ENCODE measurements at places on chromosomes 4 and X.

- no peak for DNase-seq
Observed at GRCh38 chr4:164730705-164731393, 23.1 kb upstream of the SMIM31 start.

DNA sequence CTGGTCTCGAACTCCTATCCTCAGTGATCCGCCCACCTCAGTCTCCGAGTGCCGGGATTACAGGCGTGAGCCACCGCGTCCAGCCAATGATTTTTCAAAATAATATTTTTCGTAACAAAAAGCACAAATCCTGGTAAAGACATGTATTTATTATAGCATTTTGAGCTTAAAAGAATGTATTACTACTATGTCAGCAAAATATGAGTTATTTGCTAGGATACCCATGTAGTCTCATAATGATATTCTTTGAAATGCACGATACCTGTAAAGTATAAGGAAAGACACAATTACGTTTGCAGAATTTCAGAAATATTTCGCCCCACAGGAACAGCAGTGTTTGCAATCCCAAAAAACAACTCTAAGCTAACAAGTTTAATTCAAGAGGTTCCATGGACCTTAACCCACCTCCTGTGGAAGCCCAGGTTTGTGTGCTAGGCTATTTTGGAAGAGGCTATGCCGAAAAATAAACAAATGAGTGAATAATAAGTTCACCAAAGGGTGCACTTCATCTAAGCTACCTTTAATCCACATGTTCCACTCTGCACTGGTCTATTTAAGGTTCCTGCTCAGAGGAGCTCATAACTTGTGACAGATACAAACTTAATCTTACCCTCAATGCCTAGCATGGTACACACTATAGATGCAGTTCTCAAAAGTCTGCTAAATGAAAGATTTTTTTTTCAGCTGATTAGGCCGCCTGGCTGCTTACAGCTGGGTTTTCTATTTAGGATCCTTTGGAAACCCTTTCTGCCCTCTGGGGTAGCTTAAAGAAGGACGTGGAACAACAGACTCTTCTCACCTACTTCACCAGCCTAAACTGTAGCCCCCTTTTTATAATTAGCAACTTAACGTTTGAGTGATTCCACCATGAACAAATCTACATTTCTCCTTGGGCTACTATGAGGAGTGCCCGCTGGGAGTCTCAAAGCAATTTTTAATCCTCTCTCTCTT, 5.0 kb downstream of the FRYL start:
- DNase-seq = no peak

GRCh38 chr4:155657169-155657568, 9.5 kb upstream of the GUCY1A1 start:
- no peak for DNase-seq

GRCh38 chr4:148790246-148790645, 348.0 kb upstream of the NR3C2 start:
- no peak for DNase-seq

GRCh38 chrX:47187106-47187677, 6.4 kb upstream of the UBA1 start:
- DNase-seq = peak; percentile 65

GRCh38 chr4:137946453-137947174, 295.5 kb downstream of the SLC7A11 start:
- DNase-seq = peak; percentile 1

DNA sequence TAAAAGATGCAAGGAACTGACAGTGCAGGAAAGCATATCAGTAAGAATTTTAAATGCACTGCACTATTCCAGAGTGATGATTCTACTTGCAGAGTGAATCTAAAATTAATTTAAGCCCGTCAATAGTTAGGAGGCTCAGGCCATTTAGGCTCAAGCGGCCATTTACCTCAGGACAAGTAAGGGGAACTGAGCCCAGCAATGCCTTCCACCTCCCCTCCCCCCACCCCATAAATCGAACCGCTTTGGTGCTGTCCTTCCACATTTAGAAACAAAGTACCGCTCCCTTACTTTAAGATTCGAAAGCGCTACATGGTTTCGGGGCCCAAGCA, 665 bp downstream of the RBM41 start:
- no peak for DNase-seq

DNA sequence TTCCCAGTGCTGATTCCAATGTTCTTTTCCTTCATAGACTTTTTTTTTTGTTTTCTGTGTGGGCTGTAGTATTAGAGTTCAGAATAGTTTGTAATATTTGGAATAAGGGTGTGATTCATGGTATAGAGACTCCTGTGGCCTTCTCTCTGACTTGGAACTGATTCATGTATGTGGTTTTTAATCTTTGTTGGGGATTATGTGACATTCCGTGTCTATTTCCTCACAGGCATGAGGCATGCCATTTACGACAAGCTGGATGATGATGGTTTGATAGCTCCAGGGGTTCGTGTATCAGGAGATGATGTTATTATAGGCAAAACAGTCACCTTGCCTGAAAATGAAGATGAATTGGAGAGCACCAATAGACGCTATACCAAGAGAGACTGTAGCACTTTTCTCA, 44.4 kb downstream of the POLR2B start:
- DNase-seq = peak; percentile 94

GRCh38 chrX:154804261-154804956, 876 bp downstream of the MPP1 start:
- peak; percentile 59 for DNase-seq

- DNase-seq = no peak
Observed at GRCh38 chr4:82043081-82043808, 330.5 kb downstream of the HNRNPD start.

GRCh38 chr4:22071749-22072148, 123.2 kb upstream of the KCNIP4 start:
- peak; percentile 14 for DNase-seq

DNA sequence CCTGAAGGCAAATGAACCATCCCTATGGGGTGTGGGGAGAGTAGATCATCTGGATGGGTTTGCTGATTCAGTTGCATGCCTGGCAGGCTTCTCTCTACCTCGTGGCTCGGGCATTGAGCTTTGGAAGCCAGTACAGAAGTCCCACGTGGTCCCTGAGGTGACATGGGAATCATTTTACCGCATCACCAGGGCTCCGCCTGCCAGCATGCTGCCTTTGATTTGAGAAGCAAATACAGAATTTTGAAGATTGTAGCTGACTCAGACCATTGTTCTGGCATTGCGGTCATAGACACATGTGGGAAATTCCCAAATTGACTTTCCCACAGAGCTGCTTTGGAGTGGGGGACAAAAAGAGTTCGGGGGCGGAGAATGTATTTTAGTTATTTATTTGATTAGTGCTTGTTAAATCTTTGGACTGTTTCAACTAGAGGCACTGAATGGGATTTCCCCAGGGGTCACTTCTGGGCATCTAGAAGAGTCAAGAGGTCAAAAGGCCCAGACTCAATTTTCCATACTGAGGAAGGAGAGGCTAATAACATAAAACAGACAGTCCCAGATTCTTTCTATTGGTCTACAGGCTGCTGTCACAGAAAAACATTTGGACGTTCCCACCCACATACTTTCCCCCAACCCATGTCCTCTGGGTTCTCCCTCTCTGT, 79.3 kb downstream of the NHSL2 start:
- peak; percentile 23 for DNase-seq

DNA sequence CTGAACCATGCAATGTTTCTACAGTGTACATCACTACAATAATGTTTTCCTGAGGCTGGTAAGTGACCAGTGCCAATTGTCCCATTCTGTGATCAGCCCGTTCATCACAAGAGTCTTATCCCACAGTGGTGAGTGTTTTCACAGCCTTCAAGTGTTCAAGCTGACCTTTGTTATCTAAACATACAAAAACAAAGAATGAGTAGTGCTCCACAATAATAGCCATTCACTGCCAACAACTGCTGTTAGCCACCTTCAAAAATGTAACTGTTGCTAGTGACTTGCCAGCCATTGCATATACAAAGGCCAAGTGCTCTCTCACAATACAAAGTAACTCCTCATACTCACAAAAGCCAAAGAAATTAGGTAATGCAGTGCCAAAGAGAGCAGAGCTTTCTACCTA, 1084.1 kb downstream of the FAM133A start:
- no peak for DNase-seq

DNA sequence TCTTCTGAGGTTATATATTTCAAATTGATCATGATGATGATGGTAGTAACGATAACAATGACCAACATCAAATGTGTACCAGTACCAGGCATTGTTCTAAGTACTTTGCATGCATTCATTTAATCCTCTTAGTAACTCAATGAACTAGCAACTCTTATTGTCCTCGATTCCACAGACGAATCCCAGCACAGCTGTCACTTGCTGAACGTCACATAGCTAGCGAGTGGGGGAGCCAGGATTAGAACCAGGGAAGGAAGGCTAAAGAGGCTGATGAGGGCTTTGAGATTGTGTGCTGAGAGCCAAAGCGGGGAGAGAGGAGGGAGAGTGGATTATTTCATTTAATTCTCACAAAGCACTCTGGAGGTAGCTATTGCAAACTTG, 103.6 kb downstream of the PHOX2B start:
- no peak for DNase-seq

- no peak for DNase-seq
Observed at GRCh38 chrX:5306654-5307121, 922.0 kb downstream of the NLGN4X start.

DNA sequence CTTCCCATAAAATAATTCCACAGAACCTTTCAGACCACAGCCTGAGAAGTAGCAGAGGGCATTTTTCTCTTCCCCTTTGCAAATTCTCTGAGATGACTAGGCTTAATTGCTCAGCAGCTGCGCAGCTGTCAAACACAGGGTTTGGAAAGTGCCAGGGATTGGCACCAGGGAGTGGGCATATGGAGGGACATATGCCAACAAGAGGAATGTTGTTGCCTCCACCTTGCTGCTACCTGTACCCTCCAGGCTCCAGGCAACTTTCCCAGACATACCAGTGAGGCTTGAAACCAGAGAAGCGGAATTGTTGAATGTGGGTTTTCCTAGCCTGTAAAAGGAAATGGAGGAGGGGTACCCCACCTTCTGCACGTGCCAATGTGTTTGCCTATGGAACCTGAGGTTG, 256.2 kb upstream of the GPR101 start:
- no peak for DNase-seq

DNA sequence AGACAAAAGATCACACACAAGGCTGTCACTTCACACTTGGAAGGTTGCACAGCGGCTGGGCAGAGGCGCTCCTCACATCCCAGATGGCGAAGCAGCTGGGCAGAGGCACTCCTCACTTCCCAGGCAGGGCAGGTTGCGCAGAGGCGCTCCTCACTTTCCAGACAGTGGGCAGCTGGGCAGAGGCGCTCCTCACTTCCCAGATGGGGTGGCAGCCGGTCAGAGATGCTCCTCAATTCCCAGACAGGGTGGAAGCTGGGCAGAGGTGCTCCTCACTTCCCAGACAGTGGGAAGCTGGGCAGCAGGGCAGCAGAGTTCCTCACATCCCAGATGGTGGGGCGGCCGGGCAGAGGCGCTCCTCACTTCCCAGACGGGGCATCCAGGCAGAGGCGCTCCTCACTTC, 199.2 kb downstream of the RTL9 start:
- no peak for DNase-seq

DNA sequence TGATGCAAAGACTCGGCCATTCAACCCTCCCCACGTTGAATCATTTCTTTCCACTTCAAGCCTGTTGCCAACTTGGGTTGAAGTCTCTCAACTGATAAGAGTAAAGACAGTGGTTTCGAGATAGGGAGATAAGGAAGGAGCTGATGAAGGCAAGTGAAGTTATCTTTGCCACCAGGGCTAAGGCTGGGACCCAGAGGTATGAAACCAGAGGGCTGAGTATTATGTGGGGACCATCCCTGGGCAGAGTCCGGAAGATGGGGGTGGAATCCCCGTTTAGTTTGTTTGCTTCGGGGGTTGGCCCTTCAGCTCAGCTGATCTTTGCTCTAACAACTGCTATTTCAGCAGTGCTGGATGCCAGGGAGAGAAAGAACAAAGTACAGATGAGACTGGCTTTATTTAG, 2.3 kb upstream of the XPNPEP2 start:
- DNase-seq = no peak

DNA sequence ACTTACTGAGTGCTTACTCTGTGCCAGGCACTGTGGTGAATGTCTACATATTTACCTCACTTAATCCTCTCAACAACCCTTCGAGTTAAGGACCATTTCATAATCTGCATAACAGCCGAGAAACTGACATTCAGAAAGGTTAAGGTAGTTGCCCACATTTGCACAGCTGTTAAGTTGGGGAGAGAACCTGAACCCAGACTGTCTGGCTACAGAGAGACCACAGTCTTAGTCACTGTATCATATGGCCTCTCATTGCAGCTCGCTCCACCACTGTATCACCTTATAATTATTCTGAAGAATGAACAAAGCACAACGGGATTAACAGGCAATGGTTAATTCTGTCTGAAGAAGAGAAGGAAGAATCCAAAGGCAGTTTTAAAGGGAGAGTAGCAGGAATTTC, 98.5 kb downstream of the ADGRA3 start:
- DNase-seq = no peak

DNA sequence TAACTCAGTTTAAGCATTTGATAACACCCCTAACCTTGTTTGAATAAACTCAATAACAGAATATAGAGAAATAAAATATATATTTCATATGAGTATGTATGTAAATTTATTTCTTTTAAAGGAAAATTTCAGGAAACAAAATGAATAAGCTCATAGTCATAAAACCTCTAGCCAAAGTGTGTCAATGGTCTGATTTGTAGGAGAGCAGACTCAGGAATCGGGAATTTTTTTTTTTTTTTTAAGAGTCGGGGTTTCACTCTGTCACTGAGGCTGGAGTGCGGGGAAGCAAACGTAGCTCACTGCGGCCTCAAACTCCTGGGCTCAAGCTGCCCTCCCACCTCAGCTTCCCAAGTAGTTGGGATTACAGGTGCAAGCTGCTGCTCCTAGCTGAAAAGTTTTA, 2.4 kb downstream of the PKD2 start:
- DNase-seq = no peak

- peak; percentile 26 for DNase-seq
Observed at GRCh38 chr4:4859799-4860599, 534 bp downstream of the MSX1 start.

- DNase-seq = no peak
Observed at GRCh38 chr4:109675181-109675580, 28.1 kb downstream of the CASP6 start.

DNA sequence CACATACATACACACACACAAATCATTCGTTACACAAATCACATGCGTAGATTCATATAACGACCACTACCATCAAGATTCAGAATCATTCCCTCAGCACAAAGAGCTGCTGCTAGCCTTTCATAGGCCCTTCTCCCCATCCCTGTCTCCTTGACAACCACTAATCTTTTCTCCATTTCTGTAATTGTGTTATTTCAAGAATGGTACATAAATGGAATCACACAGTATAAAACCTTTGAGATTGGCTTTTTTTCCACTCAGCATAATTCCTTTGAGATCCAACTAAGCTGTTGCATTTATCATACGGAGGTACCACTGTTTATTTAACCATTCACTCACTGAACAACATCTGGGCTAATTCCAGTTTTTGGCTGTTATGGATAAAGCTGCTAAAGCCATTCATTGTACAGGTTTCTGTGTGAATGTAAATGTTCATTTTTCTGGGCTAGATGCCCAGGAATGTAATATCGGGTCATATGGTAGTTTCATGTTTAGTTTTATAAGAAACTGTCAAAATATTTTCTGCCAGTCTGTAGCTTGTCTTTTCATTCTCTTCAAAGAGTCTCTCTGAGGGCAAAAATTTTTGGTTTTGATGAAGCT, 64.1 kb downstream of the USP11 start:
- no peak for DNase-seq
